Dermis microvascular lymphatic vessel endothelial cell (primary cell): ENCODE measurements at places on chromosomes 2 and 18.

GRCh38 chr2:128386066-128386465, 67.4 kb upstream of the HS6ST1 start:
- no peak for DNase-seq

- DNase-seq: peak; percentile 41
Measured at GRCh38 chr2:70627211-70627898, 73.7 kb upstream of the TGFA start.

DNA sequence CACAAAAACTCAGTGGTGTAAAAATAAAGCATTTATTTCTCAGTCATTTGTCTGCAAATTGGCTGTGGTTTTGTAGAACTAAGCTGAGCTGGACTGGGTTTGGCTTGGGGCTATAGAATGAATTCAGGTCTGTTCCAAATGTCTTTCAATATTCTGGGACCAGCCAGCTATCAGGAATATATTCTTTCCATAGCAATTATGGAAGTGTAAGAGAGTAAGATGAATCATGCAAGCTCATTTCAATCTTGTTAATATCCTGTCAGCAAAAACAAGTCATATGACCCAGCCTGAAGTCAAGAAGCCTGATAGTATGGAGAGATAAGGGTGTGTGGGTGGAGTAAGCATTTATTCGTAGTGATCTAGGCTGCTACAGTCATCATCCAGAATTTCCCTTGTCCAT, 481.0 kb upstream of the CDH2 start:
- no peak for DNase-seq

GRCh38 chr2:29039718-29040480, 34.4 kb downstream of the PCARE start:
- DNase-seq: no peak

- no peak for DNase-seq
Measured at GRCh38 chr2:46142546-46143428, 154.4 kb upstream of the EPAS1 start.

DNA sequence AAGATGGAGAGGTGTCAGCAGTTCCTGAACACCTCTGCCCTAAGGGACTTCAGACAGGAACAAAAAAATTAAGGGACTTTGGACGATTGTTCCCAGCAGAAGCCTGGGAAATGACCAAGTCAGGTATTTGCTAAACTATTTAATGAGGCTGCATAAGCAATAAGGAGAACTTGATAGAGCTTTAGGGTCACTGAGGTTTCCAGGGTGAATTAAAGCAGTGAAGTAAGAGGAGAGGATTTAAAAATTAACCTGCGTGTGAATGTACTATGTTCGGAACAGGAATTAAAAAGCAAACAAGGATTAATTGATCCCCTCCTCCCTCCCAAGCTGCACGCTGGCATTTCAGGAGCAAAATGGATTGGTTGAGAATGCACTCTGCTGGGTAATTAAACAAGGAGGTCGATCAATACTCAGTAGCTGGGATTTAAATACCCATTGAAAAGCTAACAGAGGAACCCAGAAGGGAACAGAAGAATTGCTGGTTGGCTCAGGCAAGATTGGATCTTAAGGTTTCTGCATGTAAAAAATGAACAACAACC, 157.2 kb downstream of the RNF152 start:
- DNase-seq: no peak

GRCh38 chr2:54394392-54394791, 61.7 kb upstream of the SPTBN1 start:
- no peak for DNase-seq

DNA sequence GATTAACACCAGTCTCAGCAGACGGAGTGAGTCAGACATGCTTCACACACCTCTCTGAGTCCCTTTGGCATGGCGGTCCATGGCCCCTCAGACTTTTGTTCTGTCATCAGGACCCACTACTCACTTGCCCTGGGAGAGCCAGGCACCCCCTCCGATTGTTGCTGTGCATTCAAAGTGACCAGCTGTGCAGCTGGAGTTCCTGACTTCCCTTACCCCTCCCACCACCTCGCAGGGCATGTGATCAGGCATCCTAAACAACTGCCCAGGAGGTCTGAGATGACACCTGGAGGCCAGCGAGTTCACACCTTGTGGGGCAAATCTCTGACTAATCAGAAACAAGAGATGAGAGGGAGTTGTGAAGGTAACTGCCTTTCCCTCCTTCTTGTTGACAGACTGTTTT, 35.3 kb upstream of the HDAC4 start:
- no peak for DNase-seq

- DNase-seq: no peak
Measured at GRCh38 chr18:77113361-77114151, 19.0 kb downstream of the MBP start.

- DNase-seq: peak; percentile 94
Measured at GRCh38 chr2:12665334-12665733, 51.4 kb upstream of the TRIB2 start.

DNA sequence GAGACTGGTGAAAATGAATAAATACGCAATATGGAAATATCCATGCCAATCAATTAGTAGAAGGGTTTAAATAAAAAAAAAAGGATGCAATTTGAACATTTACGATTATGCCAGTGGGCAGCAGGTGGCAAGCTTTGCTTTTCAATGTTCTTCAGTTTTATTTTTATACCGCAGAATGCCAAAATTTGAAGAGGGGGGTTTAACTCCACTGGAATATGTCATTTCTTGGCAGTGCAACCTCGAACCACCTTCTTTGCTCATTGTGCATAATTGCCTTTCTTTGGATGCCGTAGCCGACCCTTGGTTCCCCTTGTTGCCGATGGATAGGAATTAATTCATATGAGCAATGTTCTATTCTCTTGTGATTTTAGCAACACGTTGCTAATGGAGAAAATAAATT, 88.0 kb downstream of the LTBP1 start:
- DNase-seq: peak; percentile 40

- DNase-seq: peak; percentile 54
Measured at GRCh38 chr2:71882949-71883472, 264.7 kb downstream of the CYP26B1 start.

- no peak for DNase-seq
Measured at GRCh38 chr18:22052405-22053105, 116.8 kb upstream of the GATA6 start.

- no peak for DNase-seq
Measured at GRCh38 chr2:366706-367105, 78.8 kb upstream of the ALKAL2 start.

GRCh38 chr2:622357-622756, 54.8 kb downstream of the TMEM18 start:
- DNase-seq: no peak

- no peak for DNase-seq
Measured at GRCh38 chr2:30491225-30491624, 44.2 kb downstream of the LCLAT1 start.

- DNase-seq: no peak
Measured at GRCh38 chr2:238561230-238561629, 134.5 kb downstream of the ASB1 start.

GRCh38 chr2:177291701-177292100, 27.2 kb upstream of the NFE2L2 start:
- no peak for DNase-seq
